Posterior cingulate gyrus (tissue), 11 donors: ENCODE measurements at places on chromosomes 1 and 21.
A peak's percentile ranks its signal among the peaks of the same experiment; 100 is the strongest.

- DNase-seq, result peak; percentile 67
Measured at GRCh38 chr1:14848625-14849024, 250.1 kb downstream of the KAZN start.

- DNase-seq, result peak; percentile 87
Measured at GRCh38 chr21:37367703-37368540, 1.3 kb downstream of the DYRK1A start.

- no peak for DNase-seq
Measured at GRCh38 chr21:45227735-45228134, 60.0 kb downstream of the POFUT2 start.

DNA sequence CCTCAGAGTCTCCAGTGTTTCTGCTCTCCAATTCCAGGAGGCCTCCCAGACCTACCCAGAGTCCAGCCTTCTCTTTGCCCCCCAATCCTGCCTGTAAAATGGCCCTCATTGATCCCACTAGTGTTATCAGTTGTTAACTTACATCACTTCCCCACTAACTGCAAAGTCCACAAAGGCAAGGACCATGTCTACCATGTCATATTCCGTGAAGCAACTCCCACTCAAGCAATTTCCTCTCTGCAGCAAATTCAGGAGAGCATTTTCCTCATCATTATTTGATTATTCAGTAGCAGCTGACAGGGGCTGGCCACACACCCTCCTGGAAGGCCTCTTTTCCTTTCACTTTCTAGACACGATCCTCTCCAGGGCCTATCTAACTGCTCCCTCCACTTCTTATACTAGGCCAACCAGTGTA is 153.5 kb downstream of the RERE start:
- DNase-seq, result no peak

- DNase-seq, result no peak
Measured at GRCh38 chr1:24149866-24150233, 6.9 kb upstream of the IL22RA1 start.

DNA sequence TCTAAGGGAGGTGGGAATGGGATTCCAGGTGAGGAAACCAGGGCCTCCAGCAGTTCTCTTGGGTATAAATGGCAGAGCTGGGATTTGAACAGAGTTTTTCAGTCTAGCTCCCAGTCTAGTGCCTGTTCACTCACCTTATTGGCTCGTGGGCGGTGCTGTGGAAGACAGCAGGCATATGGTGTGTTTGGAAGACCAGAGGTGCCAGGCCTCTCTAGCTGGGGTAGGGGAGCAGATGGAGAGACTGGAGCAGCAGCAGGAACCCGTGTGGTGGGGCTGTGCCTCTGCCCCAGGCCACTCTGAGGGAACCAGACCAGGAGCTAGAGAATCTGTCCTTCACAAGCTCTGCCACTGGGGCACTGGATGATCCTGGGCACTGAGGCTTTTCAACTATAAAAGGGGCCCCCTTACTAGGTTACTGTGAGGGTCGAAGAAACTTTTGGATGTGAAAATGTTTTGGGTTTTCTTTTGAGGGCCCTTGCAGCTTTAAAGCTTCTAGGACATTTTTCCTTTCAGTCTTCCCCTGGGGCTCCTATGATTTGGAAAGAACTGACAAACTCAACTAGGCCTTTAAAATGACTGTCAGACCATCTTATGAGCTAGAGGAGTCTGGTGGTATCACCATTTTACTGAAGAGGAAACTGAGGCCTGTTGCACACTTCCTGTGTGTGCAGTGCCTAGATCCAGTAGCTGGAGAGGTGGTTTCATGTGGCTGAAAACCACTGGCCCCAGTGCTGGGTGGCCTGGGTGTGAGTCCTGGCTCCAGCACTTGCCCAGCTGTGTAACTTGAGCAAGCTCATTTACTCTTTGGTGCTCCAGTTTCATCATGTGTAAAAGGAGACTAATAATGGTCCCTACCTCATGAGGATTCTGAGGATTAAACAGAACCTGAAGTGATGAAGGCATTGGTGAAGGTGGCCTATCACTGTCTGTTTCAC is 6.1 kb downstream of the DMRTB1 start:
- DNase-seq, result peak; percentile 43

GRCh38 chr1:210464519-210465039 is 135.9 kb downstream of the HHAT start:
- DNase-seq, result no peak

- DNase-seq, result no peak
Measured at GRCh38 chr1:12088607-12089006, 25.5 kb downstream of the TNFRSF8 start.

DNA sequence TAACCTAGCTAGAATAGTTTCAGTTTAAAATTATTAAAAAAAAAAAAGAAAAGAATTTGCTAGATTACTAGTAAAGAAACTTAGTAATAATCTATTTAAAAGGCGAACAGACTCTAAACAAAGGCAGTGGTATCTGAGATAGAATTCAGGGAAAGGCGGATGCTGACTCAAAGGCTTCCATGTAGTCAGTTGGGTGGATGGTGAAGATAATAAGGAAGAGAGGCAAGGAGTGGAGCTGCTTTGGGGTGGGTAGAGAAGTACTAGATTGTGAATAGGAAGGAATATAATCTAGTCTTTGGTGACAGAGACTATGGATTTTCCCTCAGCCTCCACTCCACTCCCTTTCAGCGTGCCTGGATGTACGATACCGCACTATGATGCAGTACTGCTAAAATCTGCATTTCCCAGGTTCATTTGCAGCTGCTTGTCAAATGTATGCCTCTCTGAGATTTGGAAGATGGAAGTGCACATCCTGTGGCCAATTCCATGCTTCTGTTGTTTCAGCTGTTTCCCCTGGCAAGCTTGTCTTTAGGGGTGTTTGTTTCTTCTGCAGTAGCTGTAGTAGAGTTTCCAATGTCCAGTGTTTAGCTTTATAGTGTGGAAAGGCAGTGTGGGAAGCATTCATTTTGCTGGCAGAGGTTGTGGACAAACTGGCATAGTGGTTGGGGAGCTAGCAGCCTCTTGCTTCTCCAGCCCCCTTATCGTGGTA is 184.6 kb upstream of the NRIP1 start:
- no peak for DNase-seq

DNA sequence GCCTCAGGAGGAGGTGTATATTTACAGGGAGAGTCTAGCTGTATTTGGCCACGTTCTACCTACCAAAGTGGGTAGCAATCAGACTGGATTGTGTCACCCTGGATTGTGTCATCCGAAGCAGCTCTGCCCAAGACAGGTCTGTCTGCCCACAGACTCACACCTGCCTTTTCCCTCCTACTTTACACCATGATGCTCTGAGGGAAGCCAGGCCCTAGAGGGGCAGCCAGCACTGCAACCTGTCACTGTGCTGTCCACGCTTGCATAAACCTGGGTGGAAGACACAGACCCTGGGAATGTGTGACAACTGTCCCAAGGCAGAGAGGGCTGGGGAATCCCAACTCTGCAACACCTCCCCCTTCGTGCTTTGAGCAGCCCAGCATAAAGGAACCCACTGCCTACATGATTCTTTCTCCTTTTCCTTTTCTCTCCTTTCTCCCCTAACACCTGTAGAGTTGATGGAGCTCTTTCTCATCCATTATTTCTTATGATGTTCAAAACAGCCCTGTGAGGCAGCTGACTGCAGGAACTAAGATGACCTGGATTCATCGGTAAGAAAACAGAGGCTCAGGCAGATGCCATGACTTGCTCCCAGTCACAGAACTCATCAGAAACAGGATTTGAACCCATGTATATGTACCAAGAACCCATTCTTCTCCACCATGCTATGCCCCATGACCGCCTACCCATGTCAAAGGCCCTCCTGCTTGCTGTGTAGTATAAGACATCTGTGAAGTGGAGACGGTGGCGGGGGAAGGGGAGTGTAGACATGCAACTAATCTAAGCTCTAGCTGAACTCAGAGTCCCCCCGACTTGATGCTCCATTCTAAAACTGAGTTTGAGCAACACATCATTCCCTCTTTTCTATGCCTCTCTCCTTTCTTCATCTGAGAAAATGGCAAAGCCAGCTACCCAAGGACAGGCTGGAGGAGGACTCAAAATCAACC is 55.9 kb downstream of the ITPKB start:
- DNase-seq, result no peak

GRCh38 chr1:3034728-3035562 is 13.7 kb downstream of the ACTRT2 start:
- DNase-seq, result no peak

DNA sequence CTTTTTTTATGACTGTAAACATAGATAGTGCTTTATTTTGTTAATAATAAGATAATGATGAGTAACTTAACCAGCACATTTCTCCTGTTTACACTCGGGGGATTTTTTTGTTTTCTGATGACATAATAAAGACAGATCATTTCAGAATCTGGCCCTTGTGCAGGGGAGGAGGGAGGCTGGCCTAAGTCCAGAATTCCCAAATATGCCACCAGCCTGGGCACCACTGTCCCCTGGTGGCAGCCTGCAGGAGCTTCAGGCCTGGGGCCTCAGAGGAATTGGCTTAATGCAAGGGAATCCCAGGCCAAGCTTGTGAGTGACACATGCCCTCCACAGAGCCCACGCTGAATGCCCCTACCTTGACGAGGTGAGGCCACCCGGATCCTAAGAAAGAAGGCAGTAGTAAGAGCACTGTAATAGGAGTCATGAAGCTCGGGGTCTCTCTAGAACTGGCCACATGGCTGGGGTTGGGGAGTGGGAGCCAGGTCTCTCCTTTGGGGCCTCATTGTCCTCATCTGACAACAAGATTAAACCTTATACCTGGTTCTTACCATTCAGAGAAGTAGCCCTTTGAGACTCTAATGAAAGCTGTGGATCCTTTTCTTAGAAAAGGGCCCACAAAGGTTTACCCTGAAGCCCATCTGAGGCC is 24.1 kb downstream of the ETNK2 start:
- DNase-seq, result peak; percentile 36

GRCh38 chr1:52756020-52756419 is 29.8 kb downstream of the ZYG11B start:
- DNase-seq, result no peak

GRCh38 chr1:208243967-208244916 is at the start of gene PLXNA2:
Gene PLXNA2, minus strand, starts transcription at chr1:208244384. Its CDS starts 26,462 bp downstream, at chr1:208217922.
- peak; percentile 51 for DNase-seq

DNA sequence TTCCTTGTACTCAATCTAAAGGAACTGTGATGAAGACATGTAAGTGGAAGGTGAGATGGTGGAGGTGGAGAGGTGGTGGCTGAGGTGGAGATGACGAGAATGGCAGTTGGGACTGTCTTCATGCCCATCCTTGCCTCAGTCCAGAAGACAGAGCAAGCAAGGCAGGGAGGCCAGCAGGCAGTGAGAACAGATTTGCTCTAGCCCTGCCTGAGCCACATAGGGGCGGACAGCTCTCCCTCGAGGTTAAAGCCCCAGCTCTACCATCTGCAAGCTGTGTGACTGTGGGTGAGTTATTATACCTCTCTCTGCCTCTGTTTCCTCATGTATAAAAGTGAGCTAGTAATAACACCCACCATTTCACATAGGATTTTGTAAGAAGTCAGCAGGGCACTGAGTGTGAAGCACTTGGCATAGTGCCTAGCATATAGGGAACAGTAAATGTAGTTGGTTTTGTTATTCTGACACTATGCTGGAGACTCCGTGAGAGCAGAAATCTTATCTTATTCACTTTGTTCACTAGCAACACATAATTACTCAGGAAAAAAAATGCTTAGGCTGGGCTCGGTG is 4.8 kb upstream of the FAM110D start:
- DNase-seq, result no peak

- no peak for DNase-seq
Measured at GRCh38 chr1:78387871-78388270, 102.9 kb upstream of the PTGFR start.

GRCh38 chr1:84912726-84913554 is 19.9 kb upstream of the LPAR3 start:
- DNase-seq, result no peak

DNA sequence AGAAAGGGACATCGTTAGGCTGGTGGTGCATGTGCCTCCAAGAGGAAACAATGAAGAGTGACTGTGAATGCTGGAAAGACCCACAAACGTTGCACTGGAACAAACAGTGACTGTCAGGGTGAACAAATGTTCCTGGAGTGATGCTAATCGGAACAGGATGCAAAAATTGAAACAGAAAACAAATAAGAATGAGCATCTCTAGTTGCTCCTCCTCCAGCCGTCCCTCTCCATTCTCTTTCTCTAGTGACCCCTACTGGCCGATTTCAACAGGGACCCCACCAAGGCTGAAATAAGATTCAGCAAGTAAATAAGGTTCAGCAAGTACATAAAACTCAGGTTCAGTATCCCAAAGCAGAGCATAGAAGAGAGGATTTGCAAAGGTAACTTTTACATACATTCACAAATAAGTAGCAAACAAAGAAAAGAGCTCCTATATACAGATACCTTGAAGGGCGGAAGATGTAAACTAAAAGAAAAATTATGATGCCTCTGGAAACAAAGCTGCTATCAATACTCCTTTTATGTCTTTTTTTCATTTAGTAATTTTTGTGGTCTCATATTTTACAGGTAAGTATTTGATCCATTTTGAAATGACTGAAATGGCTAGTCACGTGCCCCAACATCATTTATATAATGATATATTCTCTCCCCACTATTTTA is 836.1 kb upstream of the ADAMTS5 start:
- DNase-seq, result no peak

DNA sequence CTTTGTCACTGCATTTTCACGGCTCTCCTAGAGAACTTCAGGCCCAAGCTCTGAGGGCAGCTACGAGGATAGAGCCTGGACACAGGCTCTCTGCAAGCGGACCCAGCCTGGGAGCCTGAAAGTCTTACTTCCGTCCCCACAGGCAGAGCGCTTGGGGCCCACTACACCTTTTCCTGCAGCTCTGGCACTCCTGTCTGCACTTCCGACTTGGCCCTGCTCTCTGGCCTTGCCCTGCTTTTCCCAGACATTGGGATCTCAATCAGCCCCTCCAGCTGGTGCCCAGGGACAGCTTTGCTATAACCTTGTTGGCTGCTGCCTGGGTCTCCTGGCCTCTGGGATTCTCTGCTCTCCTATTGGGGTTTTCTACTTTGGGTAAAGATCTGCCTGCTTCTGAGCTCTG is 27.6 kb downstream of the WNT4 start:
- DNase-seq, result no peak

- DNase-seq, result no peak
Measured at GRCh38 chr1:118021668-118022067, 92.1 kb downstream of the WDR3 start.

GRCh38 chr1:55781944-55782482 is 566.8 kb upstream of the USP24 start:
- DNase-seq, result no peak

DNA sequence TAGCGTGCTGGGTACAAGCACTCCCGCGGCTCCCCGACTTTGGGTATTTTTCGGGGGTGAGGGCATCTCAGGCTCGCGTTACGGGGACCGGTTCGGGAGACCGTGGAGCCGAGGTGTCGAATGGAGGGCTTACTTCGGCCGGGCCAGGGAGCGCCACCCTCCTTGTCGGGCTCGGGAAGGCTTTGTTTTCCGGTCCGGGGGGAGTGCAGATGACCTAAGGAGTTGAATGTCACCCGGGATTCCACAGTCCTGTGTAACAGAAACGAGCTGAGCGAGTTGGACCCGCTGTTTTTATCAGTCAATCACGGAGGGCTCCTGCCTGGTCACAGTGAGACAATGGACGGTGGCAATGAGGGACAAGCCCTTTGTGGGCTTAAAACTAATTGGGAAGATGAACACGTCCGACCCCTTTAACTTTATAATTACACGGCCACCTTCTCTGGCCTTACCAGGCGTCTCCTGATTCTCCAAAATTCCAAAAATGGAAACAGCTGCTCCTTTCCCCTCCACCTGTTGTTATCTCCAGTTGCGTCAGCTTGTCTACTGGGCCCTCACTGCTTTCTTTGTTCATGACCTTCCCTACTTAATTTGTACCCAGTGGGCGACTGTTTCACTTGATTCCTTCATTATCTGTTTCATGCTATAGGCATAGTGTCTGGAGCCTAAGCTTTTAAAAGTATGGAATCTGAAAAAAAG is 929 bp upstream of the TRIM45 start:
- no peak for DNase-seq
